ENCODE measurements at places on chromosomes 12 and 14.

DNA sequence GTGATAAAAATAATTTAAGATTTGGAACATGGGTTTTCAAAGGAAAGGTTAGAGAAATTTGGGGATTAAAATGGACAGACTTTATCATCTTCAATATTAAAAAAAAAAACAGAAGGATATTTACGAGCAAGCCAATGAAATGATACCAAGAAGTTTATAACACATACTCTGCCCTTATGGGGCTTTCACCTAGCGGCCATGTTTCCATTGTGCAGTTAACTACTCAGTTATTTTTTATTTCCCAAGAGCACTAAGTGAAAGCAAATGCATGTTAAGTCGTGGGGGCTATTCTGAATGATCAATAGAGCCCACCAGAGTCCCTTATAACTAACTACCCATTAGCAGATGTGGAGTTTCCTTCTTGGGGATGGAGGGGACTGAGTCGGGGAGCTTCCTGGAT lies 53.9 kb downstream of the ETV6 start:
- no peak for DNase-seq

GRCh38 chr14:63770187-63770807 lies 42.4 kb upstream of the SGPP1 start:
- peak; percentile 56 for DNase-seq

GRCh38 chr12:99454539-99455172 lies 192.9 kb upstream of the GARIN6 start:
- DNase-seq, result no peak

- no peak for DNase-seq
Measured at GRCh38 chr12:107351713-107352112, 258.4 kb upstream of the CRY1 start.

- DNase-seq, result no peak
Measured at GRCh38 chr14:68719634-68720384, 73.1 kb downstream of the ZFP36L1 start.
